ENCODE measurements at places on chromosomes 4 and X.

- DNase-seq = no peak
Observed at GRCh38 chrX:107542500-107542899, 85.8 kb upstream of the PRPS1 start.

GRCh38 chrX:118976599-118977340, 2.4 kb downstream of the LONRF3 start:
- DNase-seq = peak; percentile 8

DNA sequence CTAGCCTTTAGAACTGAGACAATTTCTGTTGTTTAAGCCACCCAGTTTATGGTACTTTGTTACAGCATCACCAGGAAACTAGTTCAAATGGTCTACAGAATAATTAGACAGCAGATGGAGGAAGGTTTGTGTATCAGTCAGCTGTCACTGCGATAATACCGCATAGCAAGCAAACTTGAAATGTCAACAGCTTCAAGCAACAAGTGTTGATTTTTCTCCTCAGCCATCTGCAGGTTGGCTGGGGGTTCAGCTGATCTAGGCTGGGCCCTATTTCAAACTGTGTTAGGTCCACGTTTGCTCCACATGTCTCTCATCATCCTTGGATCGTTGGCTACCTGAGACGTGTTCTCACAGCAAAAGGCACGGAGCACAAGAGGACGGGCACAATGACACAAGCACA, 19.2 kb upstream of the PHEX start:
- no peak for DNase-seq

- peak; percentile 63 for DNase-seq
Observed at GRCh38 chrX:133302775-133303445, 84.8 kb upstream of the TFDP3 start.

DNA sequence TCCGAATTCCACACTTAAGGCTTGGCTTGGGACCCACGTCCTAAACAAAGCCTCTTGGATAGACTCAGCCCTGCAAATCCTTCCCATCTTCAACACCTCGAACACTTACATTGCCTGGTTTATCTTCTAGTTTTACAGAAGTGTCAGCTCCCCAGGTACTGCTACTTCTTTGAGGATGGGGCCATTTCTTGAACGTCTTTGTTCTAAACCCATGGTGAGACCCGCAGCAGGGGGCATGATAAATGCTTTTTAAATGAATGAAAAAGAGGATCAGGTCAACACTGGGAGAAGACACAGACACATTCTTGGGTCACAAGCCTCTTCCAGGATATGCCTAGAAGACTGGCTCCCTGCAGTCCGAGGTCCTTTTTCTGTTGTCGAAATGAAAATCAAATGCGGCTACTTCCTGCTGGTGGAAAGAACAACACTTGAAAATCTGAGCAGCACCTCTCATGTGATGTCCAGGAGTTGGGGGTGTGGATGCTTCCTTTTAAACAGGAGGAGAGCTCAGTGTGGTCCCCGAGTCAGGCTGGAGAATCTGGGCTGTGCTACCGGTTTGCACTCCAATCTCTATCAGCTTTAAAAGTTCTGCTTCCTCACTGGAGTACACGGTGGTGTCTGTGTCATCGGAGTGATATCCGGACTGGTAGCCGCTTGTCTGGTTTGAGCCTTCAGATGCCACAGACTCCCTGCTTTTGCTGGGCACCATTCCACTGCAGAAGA, 45.8 kb downstream of the KDR start:
- no peak for DNase-seq

- DNase-seq = peak; percentile 34
Observed at GRCh38 chrX:101485212-101485949, at the start of gene ARMCX4. ARMCX4 (plus strand) TSS chrX:101485456; CDS start chrX:101488590, 3,134 bp downstream.

DNA sequence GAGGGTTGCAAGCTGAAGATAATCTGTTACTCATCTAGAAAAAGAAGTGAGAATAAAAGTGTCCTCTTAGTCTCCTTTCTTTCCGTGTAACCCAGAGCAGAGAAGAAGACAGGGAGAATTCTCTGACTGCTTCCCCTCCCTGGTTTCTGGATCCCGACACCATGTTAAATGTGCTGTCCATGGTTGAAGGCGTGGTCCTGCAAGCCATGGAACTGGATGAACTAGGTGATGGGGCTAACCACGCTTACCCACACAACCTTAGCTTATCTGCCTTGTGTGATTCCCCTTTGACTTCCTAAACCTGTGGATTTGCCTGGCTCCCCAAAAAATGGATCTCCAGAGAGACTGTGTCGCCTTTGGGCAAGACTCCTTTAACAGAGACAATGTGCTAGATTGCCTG, 907.6 kb downstream of the FSTL5 start:
- no peak for DNase-seq

DNA sequence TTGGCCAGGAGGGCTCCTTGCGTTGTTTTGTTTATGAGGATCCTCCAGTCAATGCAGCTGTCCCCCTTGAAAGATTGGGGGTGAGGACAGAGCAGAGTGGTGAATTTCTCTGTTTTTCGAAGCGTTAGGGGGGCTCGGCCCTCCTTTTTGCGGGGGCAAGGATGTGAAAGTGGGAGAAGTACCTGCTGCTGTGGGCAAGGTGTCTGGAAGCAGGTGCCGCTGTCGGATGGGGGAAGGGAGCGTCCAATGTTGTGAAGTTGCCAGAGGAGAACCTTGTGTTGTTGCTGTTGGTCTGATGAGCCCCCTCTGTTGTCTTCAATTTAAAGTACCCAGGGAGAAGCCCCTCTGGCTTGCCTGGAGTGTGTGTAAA, 613 bp downstream of the GLRB start:
- no peak for DNase-seq

- DNase-seq = no peak
Observed at GRCh38 chrX:110241816-110242215, 76.1 kb downstream of the AMMECR1 start.

- peak; percentile 68 for DNase-seq
Observed at GRCh38 chrX:9337046-9337445, 127.8 kb upstream of the TBL1X start.

- DNase-seq = no peak
Observed at GRCh38 chr4:183345261-183345660, 23.0 kb upstream of the CLDN24 start.

DNA sequence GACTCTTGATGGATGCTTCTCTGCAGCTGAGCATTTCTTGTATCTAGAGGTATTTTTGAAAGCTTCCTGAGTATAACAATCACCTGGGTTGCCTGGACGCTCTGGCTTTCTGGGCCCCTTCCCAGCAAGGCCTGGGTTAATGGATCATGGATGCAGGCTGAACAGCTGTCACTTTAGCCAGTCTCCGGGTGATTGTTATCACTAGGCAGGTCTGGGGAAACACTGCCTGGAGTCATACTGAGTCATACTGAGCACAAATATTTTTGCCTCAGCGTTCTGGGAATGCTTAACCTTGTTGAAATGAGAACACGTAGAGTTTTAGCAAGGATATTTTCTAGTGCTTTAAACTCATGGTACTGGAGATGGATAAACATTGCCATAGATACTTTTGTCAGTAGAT, 102.6 kb downstream of the PHEX start:
- DNase-seq = peak; percentile 72

- no peak for DNase-seq
Observed at GRCh38 chrX:41604177-41604576, 84.6 kb upstream of the GPR34 start.

DNA sequence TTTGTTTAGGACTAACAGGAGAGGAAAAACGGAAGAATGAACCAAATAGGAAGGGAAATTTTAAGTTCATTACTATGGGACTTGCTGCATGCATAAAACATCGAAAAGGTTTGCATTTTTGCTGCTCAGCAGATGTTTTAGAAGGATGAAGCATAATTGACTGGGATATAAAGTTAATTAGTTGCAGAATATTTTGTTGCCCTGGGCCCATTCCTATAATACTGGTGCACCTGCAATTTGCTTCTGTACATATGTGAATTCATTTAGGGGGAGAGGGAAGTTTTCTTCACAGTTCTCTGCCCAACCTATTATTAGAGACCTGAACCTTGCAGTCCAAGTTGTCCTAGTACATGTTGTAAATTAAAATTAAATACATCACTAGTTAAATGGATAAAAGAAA, 232.0 kb downstream of the UGT8 start:
- no peak for DNase-seq

DNA sequence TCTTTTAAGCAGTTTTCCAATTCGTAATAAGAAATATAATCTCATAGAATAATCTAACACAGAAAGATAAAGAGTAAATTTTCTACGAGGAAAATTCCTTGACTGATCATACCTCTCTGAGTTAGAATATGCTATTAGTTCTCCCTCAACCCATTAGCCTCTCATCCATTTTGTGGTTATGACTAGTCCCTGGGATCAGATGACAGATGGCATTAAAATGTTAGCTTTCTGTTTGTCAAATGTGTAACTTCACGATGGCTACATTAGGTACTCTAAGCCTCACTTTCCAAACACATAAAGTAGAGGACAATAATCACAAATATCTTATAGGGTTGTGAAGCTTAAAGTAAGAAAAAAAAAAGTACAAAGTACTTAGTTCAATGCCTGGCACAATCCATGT, 112.2 kb downstream of the ZAR1 start:
- DNase-seq = peak; percentile 70

DNA sequence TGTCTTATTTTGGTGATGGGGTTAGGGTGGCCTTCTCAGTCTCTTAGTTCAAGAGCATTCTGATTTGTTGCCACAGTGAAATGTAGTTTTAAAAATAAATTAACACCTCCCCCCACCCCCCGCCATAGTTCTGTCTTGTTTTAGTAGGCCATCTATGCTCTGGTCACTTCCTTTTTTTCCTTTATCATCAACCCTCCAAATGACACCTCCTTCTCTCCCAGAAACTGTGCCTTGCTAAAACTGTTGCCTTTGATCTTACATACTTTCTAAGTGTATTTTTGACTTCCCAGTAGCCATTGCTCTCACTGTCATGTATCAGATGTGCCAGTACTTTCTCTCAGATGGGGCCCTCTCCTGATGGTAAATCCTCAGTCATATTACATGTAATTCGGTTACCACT, 14.5 kb upstream of the NDUFC1 start:
- no peak for DNase-seq

DNA sequence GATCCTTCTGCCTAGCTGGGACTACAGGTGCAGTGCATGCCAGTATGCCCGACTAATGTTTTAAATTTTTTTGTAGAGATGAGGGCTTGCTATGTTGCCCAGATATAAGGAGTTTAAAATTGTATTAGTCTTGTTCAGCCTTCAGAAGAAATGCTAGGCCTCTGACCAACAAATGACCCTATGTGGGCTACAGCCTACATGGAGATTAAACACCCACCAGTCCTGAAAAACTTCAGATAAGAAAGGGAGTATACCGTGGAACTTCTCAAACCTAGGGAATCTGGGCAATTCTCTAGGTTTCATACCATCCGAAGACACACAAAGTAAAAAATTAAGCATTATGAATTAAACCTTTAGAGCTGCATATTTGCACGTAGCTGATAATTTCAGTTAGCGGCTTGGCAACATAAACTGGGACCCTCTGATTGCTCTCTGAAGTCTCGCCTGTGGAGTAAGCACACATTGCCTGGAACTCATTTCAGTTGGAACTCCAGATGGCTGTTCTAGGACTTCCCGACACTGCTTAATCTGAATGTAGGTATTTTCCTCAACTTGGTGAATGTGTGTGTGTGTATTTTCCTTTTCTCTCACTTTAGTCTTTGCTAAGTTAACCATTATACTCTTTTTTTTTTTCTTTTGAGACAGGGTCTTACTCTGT, 33.0 kb downstream of the MOB1B start:
- peak; percentile 72 for DNase-seq

- no peak for DNase-seq
Observed at GRCh38 chr4:11774346-11774745, 345.7 kb upstream of the HS3ST1 start.

DNA sequence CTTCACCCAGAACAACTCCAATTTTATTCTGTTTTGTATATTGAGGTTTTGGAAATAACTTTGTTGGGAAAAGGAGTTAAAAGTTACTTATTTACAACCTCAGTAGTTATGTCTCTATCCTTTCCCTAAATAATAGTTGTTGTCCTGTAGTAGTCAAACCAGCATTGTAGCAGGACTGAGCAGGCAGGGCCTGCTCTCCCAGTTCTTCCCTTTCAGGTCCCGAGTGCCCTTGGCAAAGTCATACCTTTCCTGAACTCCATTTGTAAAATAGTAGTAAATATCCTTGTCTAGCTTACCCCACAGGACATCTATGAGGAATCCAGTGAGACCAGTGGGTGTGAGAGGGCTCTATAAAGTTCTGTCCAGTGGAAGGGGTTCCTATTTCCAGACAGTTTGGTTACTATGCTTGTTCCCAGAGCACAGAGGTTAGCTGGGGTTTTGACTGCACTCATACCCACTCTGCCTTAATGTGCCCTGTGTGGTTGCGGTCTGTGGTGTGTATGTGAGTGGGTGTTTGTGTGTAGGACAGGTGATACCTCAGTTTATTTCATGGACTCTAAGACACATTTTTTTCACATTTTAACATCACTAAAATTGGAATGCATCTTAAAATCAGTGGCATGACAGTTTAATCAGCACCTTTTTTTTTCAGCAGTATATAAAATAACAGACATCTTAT, 136.3 kb downstream of the AMMECR1 start:
- no peak for DNase-seq

DNA sequence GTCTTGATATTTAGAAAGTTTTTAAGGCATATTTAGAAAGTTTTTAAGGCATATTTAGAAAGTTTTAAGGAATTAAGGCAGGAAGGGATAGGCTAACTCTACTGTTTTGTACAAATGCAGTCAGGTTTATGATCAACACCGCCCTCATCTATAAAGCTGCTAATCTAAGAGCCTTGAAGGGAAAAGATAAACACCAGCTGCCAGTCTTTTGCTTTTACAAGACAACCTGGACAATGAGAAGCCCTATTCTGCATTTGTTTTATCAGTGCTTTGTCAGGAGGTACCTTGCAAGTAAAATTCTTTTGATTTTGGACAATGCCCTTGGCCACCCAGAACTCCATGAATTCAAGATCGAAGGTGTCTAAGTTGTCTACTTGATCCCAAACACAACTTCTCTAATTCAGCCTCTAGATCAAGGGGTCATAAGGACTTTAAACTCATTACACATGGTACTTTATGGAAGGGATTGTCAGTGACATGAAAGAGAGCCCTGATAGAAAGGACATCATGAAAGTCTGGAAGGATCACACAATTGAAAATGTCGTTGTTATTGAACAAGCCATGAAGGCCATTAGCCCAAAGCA, 39.8 kb downstream of the IL15 start:
- DNase-seq = no peak

DNA sequence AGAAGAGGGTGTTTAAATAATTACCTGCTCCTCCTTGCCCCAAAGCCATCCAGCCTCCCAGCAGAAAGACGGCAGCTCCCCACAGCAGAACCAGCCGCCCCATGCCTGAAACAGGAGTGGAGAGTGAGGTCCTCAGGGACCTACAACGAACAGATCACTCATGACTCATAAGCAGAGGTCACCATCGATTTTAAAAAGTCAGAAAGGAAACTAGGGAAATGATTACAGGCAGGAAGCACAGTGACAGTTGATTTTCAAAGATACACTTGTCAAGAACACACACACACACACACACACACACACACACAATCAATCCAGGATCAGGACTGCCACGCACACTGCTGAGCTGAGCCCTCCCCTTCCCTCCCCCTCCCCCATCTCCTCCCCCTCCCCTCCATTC, at the start of gene CRLF2:
Gene CRLF2, minus strand, starts transcription at position 118 of the 400 bp plus-strand sequence. Its CDS starts 15 bp downstream, at position 103.
- DNase-seq = no peak

Measured in amniotic epithelial cell (primary cell).